ENCODE measurements at places on chromosomes 2 and 18.

DNA sequence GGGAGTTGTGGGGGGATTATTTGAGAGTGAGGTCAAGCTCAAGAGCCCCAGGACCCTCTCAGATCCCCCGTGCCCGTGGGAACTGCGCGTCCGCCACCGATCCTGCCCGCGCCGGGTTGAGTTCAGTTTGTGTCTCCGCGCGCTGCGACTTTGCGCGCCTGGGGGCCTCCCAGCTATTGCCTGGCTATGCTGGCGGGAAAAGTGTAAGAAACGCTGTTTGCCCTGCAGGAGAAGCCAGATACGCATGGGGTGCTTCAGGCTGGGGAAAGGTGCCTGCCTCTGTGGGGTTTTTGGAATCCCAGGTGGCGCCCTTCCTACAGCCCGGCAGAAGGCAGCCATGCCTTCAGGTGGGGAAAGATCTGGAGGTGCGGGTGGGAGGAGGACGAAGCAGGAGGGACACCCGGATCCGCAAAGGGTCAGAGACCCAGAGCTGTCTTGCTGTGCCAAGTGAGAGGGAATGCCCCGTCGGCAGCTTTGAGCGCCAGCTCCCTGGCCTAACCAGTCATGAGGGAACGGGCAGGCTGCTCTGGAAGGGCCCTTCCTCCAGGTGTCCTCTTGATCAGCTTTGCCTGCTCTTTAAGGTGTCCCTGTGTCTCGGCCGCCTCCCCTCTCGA, 22.5 kb downstream of the TEX44 start:
- no peak for DNase-seq

DNA sequence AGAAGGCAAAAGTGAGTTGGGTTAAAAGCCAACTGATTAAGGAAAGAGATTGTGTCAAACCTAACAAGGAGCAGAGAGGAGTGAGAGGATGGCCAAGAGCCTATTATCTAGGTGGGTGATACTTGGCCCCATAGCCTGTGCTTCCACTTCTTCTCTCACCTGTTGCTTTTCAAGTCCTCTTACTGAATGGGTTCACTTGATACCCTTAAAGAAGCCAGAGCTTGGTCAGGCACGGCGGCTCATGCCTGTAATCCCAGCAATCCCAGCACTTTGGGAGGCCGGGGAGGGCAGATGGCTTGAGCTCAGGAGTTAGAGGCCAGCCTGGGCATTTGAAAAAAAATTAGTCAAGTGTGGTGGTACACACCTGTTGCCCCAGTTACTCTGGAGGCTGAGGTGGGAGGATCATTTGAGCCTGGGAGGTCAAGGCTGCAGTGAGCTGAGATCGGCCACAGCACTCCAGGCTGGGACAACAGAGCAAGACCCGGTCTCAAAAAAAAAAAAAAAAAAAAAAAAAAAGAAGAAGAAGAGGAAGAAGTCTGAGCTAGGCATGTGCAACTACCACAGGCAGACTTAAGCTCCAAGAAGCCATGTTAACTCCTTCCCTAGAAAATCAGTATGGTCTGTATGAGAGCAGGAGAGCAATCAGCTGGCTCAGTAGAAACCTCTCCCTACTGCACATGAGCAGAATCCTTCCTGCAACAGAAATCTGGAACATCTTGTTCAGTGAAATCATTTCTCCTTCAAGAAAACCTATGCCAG, 28.4 kb upstream of the ME2 start:
- no peak for DNase-seq

DNA sequence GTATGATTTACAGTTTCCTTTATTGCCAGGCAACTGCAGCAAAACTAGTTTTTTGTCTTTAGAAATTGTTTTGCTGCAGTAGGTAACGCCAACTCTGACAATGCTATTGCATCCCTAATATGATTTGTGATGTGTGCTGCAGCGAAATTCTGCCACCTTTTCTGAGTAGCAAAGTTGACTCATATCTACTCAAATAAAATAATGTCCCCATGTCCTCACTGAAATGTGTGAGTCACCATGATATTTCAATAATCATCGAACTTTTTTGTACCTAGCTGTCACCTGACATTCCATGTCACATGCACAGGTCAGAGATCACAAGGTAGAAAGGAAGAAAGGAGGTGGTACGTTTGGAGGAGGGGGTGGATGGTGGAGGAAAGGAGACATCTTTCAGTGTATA, 205.0 kb downstream of the RAD51AP2 start:
- no peak for DNase-seq

GRCh38 chr2:6967301-6967700, 50.1 kb downstream of the RNF144A start:
- no peak for DNase-seq

GRCh38 chr2:62410015-62410453, 96.0 kb downstream of the TMEM17 start:
- peak; percentile 16 for DNase-seq

GRCh38 chr2:72841462-72842125, 15.8 kb upstream of the EXOC6B start:
- DNase-seq: no peak

DNA sequence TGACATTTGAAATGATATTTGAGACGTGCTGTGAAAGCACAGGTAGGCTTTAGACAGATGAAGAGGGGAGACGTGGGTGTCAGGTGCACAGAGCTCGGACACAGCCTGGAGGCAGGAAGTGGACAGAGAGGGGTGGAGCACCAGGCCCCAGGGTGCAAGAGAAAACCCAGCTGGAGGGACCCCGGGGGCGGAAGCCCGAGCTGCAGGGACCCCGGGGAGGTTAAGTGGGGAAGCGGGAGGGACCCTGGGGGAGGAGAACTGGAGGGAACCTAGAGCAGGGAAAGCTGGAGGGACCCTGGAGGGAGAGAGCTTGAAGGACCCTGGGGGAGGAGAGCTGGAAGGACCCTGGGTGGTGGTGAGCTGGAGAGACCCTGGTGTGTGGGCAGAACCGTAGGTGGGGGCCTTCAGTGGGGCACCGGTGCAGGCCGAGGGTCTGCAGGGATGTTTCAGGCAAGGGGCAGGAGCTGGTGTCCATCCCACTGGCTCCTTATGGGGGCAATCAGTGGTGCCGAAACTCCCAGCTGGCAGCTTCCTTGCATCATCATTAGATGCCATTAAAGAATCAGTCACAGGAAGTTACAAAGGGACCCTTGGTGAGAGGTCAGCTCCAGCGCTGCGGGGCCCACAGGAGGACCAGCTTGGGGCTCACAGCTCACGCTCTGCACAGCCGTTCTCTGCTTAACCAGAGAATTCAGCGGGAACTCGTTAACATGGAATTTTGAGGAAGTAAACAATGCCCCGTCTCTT, 246.6 kb downstream of the EIPR1 start:
- DNase-seq: peak; percentile 71

- DNase-seq: peak; percentile 70
Observed at GRCh38 chr2:60213865-60214625, 339.4 kb downstream of the BCL11A start.
